ENCODE measurements at places on chromosomes 3 and 15.

- no peak for DNase-seq
These were observed 14.9 kb upstream of the SENP7 start for GRCh38 chr3:101527906-101528305.

DNA sequence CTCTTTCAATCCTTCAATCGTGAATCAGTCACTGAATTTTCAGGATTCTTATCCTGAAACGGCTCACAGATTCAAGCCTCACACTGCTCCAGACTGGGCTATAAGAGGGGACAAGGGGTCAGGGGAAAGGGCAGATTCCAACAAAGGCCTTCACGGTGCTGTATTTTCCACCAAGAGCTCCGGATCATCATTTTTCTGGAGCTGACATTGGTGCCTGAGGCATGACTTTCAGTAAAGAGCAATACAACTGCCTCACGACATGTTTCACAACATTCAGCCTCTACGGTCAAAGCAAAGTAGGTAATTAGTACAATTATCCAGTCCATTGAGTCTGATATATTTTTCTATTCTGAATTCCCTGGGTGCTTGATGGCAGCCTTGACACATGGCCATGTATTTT is 185.0 kb upstream of the PRICKLE2 start:
- DNase-seq = peak; percentile 18

GRCh38 chr15:93664213-93664956 is 567.0 kb upstream of the MCTP2 start:
- DNase-seq = peak; percentile 18

GRCh38 chr3:177804032-177804431 is 606.8 kb upstream of the TBL1XR1 start:
- DNase-seq = no peak

- DNase-seq = no peak
These were observed 163.1 kb downstream of the TUSC7 start for GRCh38 chr3:116872688-116873087.

DNA sequence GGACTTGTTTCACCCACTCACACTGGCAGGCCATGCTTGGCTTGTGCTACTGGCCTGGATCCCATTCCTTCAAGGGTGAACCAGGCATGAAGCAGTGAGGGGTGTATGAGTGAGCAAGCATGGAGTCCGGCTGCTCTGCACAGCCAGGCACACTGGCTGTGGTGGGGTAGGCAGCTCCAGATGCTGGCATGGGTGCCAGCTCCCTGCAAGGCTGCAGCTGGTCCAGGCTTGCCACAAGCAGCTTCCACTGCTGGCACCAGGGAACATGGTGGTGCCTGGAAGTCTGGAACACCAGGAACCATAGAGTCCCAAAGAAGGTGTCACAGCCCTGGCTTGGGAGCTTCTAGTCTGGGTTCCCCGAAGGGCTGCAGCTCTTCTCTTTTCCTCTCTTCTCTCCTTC is 395.1 kb downstream of the UNC13C start:
- no peak for DNase-seq

DNA sequence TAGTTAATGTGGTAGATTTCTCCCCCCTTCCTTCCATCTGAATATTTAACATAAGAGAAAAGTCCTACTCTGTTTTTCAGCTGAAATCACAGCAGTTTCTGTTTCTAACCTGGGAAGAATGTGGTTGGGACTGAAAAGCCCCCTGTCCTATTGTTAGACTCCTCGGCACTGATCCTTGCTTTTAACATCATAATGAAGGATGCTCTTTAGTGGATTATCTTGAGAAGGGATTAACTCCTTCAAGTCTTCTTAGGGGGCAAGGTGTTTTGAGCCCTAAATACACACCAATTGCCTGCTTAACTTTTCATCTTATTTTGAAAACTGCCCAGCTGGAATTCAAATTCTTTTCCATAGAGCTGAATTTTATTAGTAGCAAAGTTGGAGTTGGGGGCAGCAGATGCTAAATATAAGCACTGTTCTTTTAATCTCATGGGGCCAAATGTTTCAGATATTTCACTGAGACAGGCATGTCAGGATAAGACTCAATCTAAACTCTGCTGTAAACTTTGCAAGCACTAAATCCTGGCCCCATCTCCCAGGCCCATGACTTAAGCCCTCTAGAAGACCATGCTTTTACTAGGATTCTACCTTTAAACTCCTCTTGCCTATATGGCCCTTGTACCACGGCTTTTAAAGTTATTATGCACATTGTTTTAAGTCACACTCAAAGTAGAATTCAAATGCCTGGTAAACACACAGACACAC is 243.2 kb upstream of the NR2F2 start:
- peak; percentile 21 for DNase-seq

- DNase-seq = no peak
These were observed 53.4 kb upstream of the PTPRG start for GRCh38 chr3:61507946-61508345.

GRCh38 chr3:16406166-16406565 is 107.3 kb downstream of the RFTN1 start:
- DNase-seq = no peak

- DNase-seq = peak; percentile 16
These were observed 40.4 kb upstream of the LIMD1 start for GRCh38 chr3:45554006-45554666.

GRCh38 chr3:194877291-194878119 is 191.8 kb downstream of the FAM43A start:
- no peak for DNase-seq

GRCh38 chr3:40624189-40624769 is 99.5 kb downstream of the ZNF621 start:
- DNase-seq = no peak

DNA sequence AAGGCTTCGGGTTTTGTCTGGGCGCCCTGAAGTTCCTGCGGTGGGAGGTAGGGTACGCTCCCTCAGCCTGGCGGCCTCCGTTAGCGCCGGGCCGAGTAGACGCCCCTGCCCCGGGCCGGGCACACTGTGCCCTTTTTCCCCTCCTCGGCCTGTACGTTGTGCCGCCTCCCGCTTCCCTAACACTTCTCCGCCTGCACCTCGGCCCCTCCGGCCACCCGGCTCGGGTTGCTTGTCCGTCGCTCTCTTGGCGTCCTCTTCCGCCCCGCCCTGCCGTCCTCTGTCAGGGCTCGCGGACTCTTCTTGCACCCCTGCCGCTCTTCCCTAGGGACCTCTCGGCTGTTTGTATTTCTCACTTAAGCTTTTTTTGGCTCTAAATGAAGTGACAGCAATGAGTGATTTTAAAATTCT is 384 bp downstream of the KNL1 start:
- peak; percentile 88 for DNase-seq

- no peak for DNase-seq
These were observed 12.3 kb downstream of the BOC start for GRCh38 chr3:113223475-113224281.

DNA sequence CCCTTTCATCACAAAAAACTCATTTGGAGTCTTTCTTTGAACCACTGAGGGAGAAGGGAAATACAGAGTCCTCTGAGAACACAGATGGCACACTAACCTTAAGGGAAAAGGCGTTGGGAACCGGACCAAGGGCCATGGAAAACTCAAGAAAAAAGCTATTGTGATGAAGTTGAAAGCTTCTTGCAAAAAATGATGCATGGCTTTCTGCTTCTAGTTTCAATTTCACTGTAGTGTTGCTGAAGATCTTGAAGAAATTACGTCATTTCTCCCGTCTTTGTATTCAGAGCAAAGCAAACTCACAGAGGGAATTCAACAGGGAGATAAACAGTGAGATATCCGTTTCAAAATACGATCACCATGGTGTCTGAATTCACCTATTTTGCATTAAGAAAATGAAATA is 642.3 kb upstream of the ADAMTS9 start:
- DNase-seq = no peak

GRCh38 chr15:101107625-101108460 is 144.0 kb downstream of the CHSY1 start:
- no peak for DNase-seq

- DNase-seq = no peak
These were observed 117.2 kb downstream of the TLE3 start for GRCh38 chr15:69980341-69981059.

GRCh38 chr3:3984053-3984452 is 184.8 kb downstream of the LRRN1 start:
- DNase-seq = no peak

DNA sequence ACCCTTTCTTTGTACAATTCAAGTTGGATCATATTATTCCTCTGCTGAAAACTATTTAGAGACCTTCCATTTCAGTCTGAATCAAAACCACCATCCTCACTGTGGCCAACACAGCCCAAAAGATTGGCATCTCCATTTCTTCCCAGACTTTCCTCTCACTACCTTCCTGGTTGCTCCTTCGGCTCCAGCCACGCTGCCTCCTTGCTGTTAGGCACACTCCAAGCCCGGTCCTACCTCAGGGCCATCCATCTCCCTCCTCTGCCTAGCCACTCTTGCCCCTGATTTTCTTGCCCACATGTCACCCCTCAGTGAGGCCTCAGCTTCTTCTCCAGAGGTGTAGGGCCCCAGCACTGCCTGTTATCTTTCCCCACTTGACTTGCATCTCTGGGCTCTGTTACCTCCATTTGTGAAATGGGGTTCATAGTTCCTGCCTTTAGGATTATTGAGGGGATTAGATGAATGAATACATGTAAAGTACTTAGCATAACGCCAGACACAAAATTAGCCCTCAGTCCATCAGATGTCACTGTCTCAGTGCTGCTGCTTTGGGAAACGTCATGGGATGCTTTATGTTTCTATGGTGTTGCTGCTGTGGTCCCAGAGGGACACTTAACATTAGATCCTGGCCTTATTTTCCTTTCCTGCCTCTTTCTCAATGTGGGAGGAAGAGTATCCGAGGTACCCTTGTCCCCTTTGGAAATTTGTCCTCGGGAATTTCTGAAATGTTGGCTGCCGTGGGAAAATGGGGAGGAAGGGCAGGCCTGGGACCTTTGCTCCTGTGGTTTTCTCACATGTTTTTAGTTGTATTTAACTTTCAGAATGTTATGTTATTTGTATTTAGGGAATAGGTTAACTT is 31.3 kb downstream of the SNRK start:
- DNase-seq = no peak

DNA sequence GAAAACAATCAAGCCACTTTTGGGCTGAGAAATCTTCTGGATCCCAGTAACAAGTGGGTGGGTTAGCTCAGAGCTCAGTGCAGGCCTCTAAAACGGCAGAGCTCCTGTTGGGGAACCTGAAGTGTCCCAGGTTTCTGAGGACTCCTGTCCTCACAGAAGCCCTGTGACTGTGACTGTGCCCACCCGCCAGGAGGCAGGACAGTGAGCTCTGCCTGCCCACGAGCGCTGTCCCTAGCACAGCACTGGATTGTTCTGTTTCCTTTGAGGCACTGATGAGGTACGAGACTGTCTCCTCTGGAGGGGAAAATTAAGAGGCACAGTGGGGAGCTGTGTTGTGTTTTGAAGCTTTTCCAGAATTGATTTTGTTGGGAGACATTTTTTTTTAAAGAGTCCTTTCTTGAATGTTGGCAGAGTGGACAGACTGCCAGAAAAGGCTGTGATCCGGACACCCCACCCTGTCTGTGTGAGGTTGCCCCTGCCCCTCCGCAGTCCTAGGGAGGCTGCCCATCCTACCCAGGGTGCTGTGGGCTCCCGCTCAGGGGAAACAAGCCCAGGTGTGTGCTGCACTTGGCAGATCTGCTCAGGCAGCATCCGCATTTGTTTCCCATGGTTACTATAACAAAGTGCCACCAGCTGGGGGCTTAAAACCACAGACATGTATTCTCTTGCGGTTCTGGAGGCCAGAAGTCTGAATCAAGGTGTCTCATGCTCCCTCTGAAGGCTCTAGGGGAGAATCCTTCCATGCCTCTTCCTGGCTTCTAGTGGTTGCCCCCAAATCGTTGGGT is 66.6 kb upstream of the LARS2 start:
- no peak for DNase-seq

- no peak for DNase-seq
These were observed 154.9 kb downstream of the LEKR1 start for GRCh38 chr3:156981005-156981404.

DNA sequence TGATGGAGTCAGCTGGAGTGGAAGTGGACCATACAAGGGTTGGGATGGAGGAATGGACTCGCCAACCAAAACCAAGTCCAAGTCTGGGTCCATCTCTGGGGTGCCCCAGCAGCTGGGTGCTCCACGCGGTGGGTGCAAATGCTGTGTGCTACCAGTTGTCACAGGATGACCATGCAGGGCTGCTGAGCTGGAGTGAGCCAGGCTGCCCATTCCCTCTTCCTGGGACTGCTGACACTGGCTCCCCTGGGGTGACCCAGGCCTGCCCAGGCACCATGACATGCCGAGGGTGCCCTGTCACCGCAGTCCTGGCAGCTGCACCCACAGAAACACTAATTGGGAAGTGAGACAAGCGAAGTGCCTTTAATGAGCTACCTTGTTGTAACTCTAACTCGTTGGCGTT is 140.2 kb downstream of the TPRA1 start:
- DNase-seq = no peak

DNA sequence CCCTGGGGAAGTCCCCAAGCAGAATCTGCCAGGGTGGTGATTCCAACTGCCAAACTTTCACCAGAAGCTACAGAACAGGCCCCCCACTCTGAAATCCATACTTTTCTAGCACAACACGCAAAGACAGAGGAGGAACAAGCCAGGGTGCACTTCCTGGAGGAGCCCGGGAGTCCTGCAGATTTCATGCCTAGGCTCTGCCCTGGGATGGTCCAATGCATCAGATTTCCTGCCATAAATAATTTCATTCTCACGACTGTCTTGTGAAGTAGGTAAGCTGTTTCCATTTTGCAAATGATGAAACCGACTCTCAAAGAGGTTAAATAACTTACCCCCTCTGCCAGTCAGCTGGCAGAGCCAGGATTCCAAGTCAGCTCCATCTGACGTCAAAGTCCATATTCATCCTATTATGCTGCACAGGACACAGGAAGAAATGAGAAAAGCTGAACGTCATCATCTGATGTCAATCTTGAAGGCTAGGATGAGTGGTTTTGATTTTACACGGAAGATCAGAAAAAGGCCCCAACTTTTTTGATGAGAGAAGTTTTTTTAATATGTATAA is 134.8 kb upstream of the IGF1R start:
- DNase-seq = no peak
